Hindlimb muscle (tissue), 1 donor: ENCODE measurements at places on chromosomes 12 and 14. TPM values are rescaled to one million over a fixed set of nuclear protein-coding genes. Genes with fewer than 3 reads are reported as not detected.

DNA sequence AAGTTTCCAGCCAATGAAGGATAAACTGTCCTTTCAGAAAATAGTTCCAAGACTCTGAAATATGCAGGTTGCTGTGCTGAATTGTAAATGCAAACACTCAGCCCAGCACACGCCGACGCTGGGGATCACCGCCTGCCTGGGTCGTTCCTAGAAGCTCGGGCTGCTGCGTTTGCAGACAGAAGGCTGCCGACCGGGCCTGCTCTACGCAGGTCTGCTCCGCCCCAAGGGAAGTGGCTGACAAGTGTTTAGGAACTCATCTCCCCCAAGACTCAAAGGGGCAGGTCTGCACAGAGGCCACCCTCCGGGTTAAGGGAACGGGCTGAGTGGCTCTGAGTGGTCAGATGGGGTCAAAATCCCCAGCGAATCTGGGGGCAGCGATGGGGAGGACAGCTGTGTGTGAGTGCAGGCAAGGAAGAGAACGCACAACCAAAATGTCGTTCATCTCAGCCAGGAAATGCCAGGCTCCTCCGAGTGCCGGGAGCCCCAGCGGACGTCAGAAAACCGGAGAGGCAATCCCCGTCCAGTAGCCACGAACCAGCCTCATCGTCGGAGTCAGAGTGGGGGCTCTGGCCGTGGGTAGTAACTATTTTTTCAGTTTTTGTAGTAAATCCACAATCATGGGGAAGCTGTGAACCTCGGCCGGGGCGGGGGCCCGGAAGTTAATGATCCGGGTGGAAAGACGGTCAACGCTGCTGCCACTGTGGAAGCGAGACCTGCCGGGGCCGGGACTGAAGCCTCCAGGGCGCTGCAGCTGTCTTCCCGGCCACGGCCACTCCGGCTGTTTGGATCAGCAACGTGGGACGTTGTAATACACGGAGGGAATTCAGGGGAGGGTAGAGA is 6.0 kb downstream of the GALNT9 start:
- no peak for DNase-seq

DNA sequence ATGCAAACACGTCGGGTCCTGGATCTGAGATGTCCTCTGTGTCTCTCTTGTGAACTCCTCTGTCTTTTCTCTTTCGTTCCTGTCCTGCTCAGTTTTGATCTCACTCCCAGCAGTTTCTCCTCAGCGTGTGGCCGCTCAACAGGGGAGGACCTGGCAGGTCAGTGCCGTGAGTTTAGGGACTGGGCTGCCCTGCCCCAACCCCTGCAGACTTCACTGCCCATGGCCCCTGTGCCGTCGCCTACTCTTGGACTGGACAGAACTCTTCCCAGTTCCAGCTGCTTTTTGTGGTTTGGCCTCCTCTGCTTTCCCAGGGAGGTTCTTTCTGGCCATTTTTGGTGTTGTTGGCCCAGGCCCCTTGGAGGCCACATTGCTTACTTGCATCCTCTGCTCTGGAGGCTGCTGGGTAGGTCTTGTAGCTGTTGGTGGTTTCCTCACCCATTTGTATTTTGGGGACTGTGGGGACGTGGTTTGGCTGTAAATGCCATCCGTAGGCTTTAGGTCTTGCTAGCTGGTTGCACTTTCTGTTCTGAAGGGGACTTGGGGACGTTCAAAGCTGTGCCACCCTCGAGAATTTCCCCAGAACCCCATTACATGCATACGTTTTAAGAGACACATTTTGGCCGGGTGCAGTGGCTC is 20.0 kb upstream of the DNAH10 start:
- DNase-seq, result no peak

GRCh38 chr12:130879781-130880389 is 8.0 kb downstream of the RAN start:
- no peak for DNase-seq

DNA sequence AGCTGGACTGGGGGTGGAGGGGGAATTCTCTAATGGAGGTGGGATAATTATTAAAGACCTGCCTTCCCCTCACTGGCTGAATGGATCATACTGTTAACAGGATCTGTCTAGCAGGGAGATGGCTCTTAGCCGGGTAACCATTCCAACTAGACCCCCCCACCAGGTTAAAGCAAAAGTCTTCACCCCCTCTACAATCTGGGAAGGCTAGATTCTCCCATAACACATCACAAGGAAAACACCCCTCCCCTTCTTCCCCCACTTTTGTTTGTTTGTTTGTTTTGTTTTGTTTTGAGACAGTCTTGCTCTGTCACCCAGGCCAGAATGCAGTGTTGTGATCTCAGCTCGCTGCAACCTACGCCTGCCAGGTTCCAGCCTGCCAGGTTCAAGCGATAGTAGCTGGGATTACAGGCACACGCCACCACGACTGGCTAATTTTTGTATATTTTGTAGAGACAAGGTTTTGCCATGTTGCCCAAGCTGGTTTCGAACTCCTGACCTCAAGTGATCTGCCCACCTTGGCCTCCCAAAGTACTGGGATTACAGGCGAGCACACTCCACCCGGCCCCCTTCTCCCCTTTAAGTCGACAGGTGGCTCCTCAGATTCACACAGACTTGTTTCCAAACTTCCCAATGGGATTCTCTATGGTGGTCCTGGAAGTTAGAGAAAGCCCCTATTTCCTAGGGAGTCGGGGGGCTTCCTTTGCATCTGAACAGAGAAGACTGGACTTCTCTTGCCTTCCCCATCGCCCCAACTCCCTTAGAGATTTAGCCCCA is 3.5 kb upstream of the BAZ2A start:
- no peak for DNase-seq

Gene CPM
- polyA plus RNA-seq, result 4.6 TPM
